Endodermal cell (in vitro differentiated cells): ENCODE measurements at places on chromosomes 11 and 22.

DNA sequence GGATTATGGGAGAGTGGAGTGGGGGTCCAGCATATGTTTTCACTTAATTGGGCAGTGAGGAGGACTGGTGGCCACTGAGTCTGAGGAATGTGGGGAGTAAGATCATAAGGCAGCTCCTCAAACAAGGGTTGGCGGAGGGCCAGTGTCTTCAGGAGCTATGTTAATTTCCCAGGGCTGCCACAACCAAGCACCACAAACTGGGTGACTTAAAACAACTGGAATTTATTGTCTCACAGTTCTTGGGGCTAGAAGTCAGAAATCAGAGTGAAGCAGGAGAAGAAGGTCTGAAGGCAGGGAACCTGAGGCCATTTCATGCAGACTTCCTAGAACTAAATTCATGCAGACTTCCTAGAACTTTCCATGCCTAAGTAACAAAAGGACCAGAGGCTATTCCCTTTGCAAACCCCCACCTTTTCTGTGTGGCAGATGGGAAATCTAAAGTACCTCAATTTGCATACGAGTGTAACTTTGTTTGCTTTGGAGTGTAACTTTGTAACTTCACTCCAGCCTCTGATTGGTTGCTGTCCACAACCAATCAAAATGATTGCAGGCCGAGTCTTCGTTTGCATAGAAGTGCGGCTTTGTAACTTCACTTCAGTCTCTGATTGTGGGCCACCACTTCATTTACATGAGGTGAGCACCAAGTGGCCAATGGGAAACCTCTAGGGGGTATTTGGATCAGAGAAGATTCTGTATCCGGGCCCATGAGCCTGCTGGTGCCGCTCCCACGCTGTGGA is 50.5 kb upstream of the ZBED5 start:
- no peak for DNase-seq

DNA sequence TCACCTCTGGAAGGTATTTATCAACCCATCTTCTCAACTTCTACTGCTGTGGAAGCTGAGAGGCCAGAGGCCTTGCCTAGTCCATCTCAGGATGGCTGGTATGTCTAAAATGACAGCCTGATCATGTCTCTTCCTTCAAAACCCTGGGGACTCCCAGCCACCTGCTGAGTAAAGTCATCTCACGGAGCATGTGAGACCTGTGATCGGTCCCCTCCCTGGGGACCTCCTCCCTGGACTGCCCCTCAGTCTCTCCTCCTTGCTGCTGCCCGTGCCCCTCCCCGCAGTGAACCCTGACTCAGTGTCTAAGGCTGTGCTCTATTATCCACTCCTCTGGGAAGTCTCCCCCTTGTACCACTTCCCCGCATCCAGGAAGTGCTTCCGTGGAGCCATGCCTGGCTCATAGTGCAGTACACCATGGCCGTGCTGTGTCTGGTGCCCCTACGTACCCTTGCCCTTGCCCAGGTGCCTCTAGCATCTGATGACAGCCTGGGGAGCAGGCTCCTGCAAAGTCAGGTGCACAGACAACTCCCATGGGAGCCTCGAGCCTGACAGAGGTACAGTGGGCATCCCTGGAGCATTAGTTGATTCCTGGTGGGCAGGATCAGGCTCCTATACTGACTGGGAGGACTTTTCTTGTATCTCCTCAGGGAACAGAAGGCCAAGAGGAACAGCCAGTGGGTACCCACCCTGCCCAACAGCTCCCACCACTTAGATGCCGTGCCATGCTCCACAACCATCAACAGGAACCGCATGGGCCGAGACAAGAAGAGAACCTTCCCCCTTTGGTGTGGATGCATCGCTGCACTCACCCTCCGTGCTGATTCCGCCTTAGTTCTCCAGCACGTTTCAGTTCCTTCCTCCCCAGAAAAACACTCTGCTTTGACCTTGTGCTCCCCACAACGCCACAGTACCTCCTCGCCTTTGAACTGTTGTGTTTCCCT is 13.8 kb downstream of the SMARCB1 start:
- DNase-seq, result peak; percentile 25

- peak; percentile 50 for DNase-seq
Measured at GRCh38 chr11:80155412-80156017, 714.7 kb upstream of the TENM4 start.

DNA sequence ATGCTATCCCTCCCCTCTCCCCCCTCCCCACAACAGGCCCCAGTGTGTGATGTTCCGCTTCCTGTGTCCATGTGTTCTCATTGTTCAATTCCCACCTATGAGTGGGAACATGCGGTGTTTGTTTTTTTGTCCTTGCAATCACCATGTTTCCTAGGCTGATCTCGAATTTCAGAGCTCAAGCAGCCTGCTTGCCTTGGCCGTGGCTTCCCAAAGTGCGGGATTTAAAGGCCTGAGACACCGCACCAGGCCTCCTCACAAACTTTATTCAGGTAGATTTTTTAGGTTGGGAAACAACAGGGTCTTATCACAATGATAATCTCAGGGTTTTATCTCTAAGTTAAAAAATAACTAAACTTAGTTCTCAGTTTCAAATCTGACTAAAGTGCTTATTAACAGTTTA is 125.4 kb downstream of the LUZP2 start:
- peak; percentile 58 for DNase-seq

DNA sequence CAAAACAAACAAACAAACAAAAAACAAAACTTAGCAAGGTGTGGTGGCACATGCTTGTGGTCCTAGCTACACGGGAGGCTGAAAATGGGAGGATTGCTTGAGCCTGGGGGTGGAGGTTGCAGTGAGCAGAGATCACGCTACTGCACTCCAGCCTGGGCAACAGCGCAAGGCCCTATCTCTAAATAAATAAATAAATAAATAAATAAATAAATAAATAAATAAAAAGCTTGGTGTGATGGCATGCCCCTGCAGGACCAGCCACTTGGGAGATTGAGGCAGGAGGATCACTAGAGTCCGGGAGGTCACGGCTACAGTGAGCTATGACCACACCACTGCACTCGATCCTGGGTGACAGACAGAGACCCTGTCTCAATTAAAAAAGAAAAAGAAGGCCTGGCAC is 9.0 kb upstream of the STARD10 start:
- DNase-seq, result no peak

DNA sequence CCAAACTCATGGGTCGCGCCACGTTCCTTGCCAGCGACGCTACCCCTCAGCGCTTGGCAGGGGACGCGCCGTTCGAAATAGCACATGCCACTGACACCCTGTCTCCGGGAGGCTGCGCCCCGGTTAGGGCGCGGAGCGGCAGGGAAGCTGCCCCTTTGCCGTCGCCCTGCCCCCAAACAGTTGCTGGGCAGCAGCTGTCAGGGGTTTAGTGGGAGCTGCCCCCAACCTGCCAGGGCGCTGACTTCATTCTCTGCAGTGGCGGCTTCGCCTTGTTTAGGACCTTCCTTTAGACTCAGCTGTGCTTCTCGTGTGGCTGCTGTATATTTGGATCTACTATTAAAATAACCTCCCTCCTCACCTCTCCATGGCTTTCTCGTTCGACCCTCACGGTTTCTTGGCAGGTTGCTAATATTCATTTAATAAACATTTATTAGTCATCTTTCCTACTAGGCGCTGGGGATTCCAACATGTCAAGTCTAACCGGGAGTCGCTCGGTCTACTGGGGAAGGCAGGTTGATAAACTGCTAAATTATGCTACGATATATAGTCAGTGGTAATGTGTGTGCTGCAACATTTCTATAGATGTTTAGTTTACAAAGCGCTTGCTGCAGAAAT is 782 bp downstream of the TMEM109 start:
- DNase-seq, result peak; percentile 74

DNA sequence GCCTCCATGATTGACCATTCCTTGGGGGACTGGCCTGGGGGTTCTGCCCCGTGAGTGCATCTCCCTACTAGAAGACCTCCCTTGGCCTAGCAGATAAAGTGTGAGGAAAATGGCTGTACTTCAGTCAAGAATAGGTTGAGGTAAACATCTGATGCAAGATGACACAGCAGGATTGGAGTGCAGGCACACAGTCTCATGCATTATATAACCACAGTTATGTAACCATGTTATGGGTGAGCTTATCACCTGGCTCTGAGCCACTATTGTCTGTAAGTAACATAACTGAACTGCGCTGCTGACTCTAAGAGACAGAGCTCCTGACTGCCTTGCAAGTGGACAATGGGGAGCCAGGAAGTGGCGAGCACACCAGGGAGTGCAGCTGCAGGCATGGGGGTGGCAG is 378.7 kb upstream of the ANO5 start:
- no peak for DNase-seq

DNA sequence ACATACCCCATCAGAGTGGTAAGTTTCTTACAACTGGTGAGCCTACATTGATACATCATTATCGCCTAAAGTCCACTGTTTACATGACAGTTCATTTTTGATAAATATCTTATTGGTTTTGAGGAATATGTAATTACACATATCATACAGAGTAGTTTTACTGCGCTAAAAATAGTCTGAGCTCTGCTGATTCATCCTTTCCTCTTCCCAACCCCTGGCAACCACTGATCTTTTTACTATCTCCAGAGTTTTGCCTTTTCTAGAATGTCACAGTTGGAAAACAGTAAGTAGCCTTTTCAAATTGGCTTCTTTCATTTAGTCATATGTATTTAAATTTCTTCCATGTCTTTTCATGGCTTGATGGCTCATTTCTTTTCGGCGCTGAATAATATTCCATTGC is 112.8 kb downstream of the LARGE1 start:
- no peak for DNase-seq

- no peak for DNase-seq
Measured at GRCh38 chr22:32665676-32666075, 135.8 kb upstream of the TIMP3 start.

- DNase-seq, result no peak
Measured at GRCh38 chr11:123521930-123522329, 91.9 kb downstream of the GRAMD1B start.

DNA sequence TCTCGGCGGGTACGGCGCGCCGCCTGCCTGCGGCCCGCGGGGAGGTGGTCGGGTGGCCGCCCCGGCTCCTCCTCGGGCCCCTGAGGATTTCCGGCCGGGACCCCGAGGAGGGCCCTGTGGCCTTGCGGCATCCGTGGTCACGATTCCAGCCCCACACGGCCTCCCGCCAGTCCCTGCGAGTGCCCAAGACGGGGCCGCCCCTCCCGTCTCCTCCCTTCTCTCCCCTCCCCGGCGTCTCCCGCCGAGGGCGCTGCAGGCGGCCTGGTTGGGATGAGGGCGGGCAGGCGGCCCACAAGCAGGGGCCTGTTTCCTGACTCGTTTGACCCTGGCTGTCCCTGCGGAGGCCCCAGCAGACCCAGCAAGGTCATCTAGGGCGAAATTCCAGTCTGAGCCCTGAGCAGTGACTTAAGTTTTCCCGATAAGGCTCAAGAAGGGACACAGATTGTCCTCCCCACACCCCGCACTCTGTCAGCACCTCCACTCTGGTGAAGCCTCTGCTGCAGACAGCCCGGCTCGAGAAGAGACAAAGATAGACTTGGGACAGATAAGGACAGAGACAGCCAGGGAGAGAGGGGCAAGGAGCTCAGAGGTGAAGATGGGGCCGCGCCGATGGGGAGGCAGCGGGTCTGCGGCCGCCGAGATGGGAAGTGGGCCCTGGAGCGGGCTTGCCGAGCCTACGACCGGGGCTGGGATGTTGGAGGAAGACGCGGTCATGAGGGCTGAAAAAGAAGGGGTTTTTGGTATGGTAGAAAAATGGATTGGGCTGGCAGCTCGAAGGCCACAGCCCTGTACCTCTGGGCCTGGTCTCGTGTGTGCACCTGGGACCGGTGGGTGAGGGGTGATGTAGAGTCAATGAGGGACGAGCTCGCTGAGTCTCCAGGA is 95.0 kb downstream of the SWAP70 start:
- DNase-seq, result peak; percentile 84

- no peak for DNase-seq
Measured at GRCh38 chr11:75276186-75276585, 35.6 kb downstream of the TPBGL start.

- DNase-seq, result peak; percentile 70
Measured at GRCh38 chr11:107606141-107606540, 15.2 kb downstream of the ELMOD1 start.

DNA sequence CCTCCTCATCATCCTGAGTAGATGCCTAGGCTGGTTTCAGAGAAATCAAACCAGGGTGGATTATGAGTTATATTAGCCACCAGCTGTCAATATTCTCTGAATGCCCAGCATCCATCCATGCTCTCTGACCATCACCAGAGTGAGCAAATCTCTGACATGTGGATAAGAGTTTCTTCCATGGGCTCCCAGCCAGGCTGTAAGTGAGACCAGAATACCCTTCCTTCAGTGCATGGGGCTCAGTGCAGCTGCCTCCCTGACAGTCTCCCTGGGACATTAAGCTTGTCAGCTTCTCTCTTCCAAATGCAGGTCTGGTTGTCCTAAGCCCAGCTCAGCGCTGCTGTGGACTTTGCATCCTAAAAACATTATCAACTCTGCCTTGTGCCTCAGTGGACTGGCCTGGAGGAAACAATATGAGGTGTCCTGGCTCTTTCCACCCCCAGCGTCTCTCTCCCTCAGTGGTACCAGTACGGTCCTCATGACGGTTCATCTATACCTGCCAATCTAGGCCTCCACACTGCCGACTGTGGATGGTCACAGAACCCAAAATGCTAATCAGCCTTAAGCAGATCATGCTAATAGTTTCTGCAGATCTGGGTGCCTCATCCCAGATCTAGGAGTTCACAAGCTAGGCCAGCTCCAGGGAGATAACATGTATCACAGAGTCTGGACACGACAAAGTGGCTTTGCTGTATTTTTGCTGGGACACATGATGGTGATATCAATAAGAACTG is 41.6 kb upstream of the PRAME start:
- DNase-seq, result no peak
